CD4-positive, alpha-beta T cell (primary cell): ENCODE measurements at places on chromosomes 3 and 15. TPM values are rescaled to one million over a fixed set of nuclear protein-coding genes. Genes with fewer than 3 reads are reported as not detected.

The CIDEC gene
- not detected for total RNA-seq

The GOLGA8S gene
- total RNA-seq, result 0.14 TPM

The SLC6A1 gene
- total RNA-seq, result not detected

The KBTBD12 gene
- not detected for total RNA-seq

The P2RY14 gene
- 0.22 TPM for total RNA-seq

The GMNC gene
- total RNA-seq, result not detected

The WNT7A gene
- 22.4 TPM for total RNA-seq

The CACNA2D2 gene
- 2.5 TPM for total RNA-seq

- no peak overlapping the region for H3K27ac ChIP-seq
- no peaks in the 10 kb centered on the region for H3K4me1 ChIP-seq
- DNase-seq, result no peak
- peaks cover 2% of the 10 kb centered on the region for H3K27me3 ChIP-seq
- no peak overlapping the region for H3K4me3 ChIP-seq
These were observed 115.4 kb upstream of the TPM1 start for GRCh38 chr15:62927196-62927595.

DNA sequence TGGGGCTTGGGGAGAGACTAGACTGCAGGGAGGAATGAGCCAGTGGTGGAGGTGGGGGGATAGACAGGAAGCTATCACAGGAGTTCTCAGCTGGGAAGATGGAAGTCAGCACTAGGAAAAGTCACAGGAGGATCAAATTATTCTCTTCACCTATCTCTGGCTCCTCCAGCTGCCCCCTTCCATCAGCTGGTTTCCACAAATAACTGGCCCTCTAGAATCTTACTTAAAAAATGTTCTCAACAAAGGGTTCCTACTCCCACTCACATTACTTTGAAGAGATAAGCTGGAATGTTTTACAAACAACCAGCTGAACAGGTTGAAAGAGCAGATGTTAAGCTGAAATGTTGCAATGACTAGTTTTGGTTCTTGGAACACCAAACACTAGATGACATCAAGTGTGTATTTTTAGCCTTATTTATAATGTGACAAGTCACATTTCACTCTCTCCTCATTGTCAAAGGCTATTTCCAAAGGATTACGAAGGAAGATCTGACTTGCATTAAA lies 102.7 kb upstream of the AADACL2 start:
- H3K4me1 ChIP-seq, result no peaks in the 10 kb centered on the region
- H3K36me3 ChIP-seq, result no peaks in the 10 kb centered on the region
- no peak overlapping the region for H3K27ac ChIP-seq
- no peak overlapping the region for H3K4me3 ChIP-seq
- no peak for DNase-seq

- no peak overlapping the region for H3K4me3 ChIP-seq
- H3K4me1 ChIP-seq, result peaks cover 9% of the 10 kb centered on the region
- DNase-seq, result no peak
- no peaks in the 10 kb centered on the region for H3K27me3 ChIP-seq
- H3K36me3 ChIP-seq, result no peaks in the 10 kb centered on the region
- H3K27ac ChIP-seq, result no peak overlapping the region
These were observed 30.1 kb upstream of the SPTSSB start for GRCh38 chr3:161401389-161401788.

GRCh38 chr3:111260878-111261277 lies 189.3 kb downstream of the NECTIN3 start:
- no peaks in the 10 kb centered on the region for H3K4me1 ChIP-seq
- no peak overlapping the region for H3K4me3 ChIP-seq
- DNase-seq, result no peak
- no peaks in the 10 kb centered on the region for H3K27me3 ChIP-seq
- no peaks in the 10 kb centered on the region for H3K36me3 ChIP-seq
- no peak overlapping the region for H3K27ac ChIP-seq

DNA sequence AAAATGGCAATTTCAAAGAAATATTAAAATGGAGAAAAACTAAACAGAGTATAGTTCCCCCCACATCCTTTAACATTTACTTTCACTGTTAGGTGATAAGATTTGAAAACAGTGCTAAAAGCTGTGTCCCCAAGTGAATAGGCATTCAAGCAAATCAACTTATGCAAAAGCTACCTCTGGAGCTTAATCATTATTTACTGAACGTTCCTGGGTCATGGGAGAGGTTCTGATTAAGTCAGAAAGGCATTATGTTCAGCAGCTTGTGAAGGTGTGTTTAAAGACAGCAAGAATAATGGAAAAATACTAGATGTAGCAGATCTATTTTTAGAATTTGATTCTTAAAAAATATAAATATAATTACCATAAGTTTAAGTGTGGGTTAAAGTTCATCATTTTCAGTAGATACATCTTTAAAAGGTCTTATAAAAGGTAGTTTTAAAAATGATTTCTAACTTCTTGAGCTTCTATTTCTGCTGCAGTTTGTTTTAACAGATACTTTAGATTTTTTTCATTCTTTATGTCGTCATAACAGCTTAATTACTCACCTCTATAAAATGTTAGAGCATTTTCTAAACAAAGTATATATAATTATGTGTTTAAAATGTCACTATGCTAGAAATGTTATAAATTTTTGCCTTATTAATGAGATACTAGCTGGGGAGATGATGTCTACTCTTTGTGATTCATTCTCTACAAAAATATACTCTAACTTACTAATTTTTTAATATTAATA lies 127.9 kb downstream of the MITF start:
- H3K36me3 ChIP-seq, result no peaks in the 10 kb centered on the region
- no peak for DNase-seq
- H3K27me3 ChIP-seq, result no peaks in the 10 kb centered on the region
- no peaks in the 10 kb centered on the region for H3K4me1 ChIP-seq
- H3K27ac ChIP-seq, result no peak overlapping the region
- no peak overlapping the region for H3K4me3 ChIP-seq

DNA sequence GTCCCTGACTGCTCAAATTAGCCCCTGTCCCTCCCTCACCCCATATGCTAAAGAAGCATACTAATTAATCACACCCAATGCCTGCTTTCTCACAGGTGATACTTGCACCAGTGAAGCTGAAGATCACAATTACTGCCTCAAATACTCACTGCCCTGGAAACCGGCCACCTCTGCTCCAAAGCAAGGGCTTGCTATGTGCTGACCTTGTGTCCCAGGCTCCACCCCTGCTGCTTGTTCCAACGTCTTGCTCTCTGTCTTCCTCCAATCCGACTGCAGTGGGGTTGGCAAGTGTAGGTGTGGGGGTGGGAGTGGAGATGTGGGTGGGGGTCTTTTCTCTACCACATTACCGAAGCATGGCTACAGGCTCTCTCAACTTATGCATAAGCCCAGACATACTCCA lies 55.7 kb upstream of the PSMD6 start:
- H3K4me1 ChIP-seq, result no peaks in the 10 kb centered on the region
- H3K4me3 ChIP-seq, result no peak overlapping the region
- H3K27ac ChIP-seq, result no peak overlapping the region
- no peaks in the 10 kb centered on the region for H3K27me3 ChIP-seq
- no peak for DNase-seq

- H3K4me1 ChIP-seq, result no peaks in the 10 kb centered on the region
- no peak overlapping the region for H3K4me3 ChIP-seq
- H3K27ac ChIP-seq, result no peak overlapping the region
These were observed 697.6 kb upstream of the ALCAM start for GRCh38 chr3:104669083-104669482.

GRCh38 chr3:13037458-13038117 lies 35.6 kb downstream of the IQSEC1 start:
- H3K27ac ChIP-seq, result no peak overlapping the region
- no peak for DNase-seq
- H3K4me3 ChIP-seq, result no peak overlapping the region
- H3K27me3 ChIP-seq, result no peaks in the 10 kb centered on the region
- H3K4me1 ChIP-seq, result peaks cover 10% of the 10 kb centered on the region

- H3K27me3 ChIP-seq, result no peaks in the 10 kb centered on the region
- H3K4me1 ChIP-seq, result no peaks in the 10 kb centered on the region
These were observed 75.5 kb downstream of the MSL2 start for GRCh38 chr3:136120373-136121348.
